ENCODE measurements at places on chromosomes 4 and X.

- no peak for DNase-seq
Measured at GRCh38 chr4:142164767-142165500, 528.6 kb downstream of the IL15 start.

GRCh38 chr4:157219711-157220370, 687 bp upstream of the GRIA2 start:
- DNase-seq, result no peak

GRCh38 chr4:77193511-77194102, 36.6 kb downstream of the CCNG2 start:
- DNase-seq, result peak; percentile 78

- no peak for DNase-seq
Measured at GRCh38 chr4:76449833-76450232, 14.8 kb downstream of the SHROOM3 start.

DNA sequence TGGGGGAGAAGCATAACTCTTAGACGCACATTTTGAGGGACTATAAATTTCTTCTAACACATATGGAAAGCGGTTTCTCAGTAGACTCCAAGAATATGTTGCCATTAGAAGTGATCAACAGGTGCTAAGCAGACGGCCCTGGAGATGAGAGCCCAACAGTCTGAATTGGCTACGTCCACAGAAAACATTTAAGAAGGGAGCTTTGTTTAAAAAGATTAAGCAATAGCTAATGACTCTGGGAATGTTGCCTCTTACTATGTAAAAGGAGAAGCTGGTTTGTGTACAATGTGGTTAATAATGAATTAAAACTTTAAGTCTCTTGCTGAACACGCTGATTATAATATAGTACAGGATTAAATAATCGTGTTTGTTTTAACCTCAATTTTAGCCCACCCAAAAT, 399.5 kb downstream of the SMARCA1 start:
- DNase-seq, result no peak

DNA sequence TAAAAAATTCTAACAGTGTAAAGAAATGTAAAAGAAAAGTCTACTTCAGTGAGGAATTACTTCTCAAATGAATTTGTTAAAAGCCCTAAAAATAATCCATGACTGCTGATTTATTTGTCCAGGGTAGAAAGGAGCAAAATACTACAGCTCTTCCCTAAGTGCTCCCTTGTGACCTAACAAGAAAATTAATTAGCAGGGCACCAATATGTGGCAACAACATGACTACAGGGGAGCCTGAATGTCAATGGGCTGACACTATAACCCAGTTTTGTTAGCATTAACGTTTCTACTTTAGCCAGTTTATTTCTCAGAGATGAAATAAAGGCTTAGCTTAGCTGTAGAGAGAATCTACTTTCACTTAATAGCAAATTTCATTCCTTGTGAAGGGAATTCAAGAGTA, 918.9 kb upstream of the EPHA5 start:
- DNase-seq, result no peak

GRCh38 chr4:183504930-183505610, at the start of gene ING2:
Gene ING2, plus strand, starts transcription at chr4:183505058. Its CDS starts 138 bp downstream, at chr4:183505196.
- peak; percentile 64 for DNase-seq

DNA sequence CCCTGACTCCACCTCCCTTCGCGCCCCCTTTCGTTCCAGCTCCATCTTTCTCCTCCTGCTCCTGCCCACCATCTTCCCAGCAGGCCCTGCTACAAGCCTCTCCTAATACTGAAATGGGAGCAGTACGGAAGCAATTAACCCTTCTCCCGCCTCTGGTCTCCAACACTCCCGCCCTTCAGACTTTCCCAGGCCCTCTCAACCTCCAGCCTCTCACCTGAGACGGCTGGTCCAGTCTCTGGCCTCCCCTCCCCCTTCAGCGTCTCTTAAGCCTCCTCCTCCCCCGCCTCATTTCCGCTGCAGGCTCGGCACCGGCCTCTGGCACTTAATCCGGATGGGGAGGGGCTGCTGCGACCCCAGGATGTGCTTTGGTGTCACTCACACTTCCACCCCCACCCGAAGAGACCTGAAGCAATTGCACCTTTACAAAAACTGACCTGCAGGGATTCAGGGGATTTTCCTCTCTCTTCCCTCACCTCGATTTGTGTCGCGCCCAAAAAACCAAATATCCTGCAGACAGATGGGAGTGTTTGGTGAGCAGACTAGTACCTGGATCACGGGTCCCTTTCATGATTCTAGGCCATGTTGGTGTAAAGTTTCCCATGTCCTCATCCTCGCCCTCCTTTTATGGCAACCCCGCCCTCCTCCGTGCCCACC, 657 bp downstream of the TCEAL8 start:
- peak; percentile 98 for DNase-seq

GRCh38 chr4:10006601-10007435, 14.5 kb downstream of the SLC2A9 start:
- no peak for DNase-seq

GRCh38 chr4:162837241-162837640, 329.4 kb downstream of the NAF1 start:
- DNase-seq, result no peak

GRCh38 chr4:2672700-2673099, 83.4 kb downstream of the TNIP2 start:
- no peak for DNase-seq

- DNase-seq, result peak; percentile 78
Measured at GRCh38 chr4:82044141-82044993, 329.4 kb downstream of the HNRNPD start.

DNA sequence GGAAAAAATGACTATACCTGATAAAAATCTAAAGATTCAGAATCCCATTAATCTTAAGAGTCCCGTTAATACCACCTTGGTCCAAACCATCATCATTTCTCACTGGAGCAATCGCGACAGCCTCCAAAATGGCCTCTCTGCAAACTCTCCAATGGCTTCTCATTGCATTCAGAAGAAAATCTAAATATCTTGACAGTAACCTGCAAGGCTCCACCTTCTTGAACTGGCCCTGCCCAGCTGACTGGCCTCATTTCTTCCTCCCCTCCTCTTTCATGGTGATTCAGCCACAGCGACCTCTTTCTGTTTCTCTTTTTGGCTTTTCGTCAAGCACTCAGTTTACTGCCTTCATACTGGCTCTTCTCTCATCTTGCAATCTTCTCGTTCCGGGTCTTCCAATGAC, 56.2 kb upstream of the GPRIN3 start:
- peak; percentile 1 for DNase-seq

- DNase-seq, result peak; percentile 19
Measured at GRCh38 chr4:78922207-78922606, 17.0 kb downstream of the PAQR3 start.

GRCh38 chrX:40434443-40434842, 146.3 kb upstream of the ATP6AP2 start:
- DNase-seq, result no peak

- no peak for DNase-seq
Measured at GRCh38 chr4:123262080-123262479, 134.5 kb upstream of the SPRY1 start.

GRCh38 chrX:23822397-23822796, 39.4 kb downstream of the SAT1 start:
- DNase-seq, result no peak
